ENCODE measurements at places on chromosomes 6 and 20.
A peak's percentile ranks its signal among the peaks of the same experiment; 100 is the strongest.

GRCh38 chr6:37624606-37625574, 72.8 kb downstream of the MDGA1 start:
- peaks cover under 1% of the 10 kb centered on the region for H3K4me1 ChIP-seq
- H3K27ac ChIP-seq: no peak overlapping the region
- no peak overlapping the region for H3K4me3 ChIP-seq
- peaks cover 23% of the 10 kb centered on the region for H3K27me3 ChIP-seq
- DNase-seq: no peak
- H3K36me3 ChIP-seq: no peaks in the 10 kb centered on the region

DNA sequence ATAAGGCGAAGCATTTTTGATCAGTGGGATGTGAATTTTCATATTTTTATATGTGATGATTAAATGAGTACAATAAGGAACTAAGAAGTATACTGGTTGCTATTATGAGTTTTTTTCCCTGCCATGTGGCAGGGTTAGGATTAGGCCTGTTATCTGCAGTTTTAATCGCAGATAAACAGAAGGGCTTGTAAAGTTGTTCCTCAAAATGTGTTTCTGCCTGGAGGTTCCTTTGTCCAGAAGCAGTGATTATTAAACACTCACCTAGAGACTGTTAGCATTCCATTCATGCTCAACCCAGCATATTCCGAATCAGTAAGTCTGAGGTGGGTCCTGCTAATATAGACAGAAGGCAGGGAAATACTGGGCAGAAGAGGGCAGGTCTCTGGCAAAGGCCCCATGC, 316.0 kb downstream of the CLIC5 start:
- peaks cover 12% of the 10 kb centered on the region for H3K27me3 ChIP-seq
- H3K4me1 ChIP-seq: no peaks in the 10 kb centered on the region
- H3K4me3 ChIP-seq: no peak overlapping the region
- no peaks in the 10 kb centered on the region for H3K36me3 ChIP-seq
- no peak overlapping the region for H3K27ac ChIP-seq

DNA sequence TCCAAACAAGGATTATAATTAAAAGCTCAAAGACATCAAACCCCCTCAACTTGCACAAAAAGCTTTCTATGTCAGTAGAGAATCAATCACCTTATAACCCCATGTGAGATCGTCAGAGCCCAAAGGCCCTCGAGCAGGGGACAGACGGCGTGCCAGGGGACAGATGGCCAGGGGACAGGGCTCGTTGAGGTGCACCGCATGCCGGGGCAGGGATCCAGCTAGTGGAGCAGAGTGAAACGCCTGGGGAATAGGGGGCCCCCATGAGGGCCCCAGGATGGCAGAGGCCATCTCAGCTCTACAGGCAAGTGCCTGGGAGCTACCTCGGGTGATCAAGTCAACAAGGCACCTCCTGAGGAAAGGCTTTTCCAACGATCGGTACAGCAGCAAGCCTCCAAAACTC, 28.6 kb downstream of the DIDO1 start:
- no peaks in the 10 kb centered on the region for H3K27me3 ChIP-seq
- H3K4me1 ChIP-seq: peaks cover 6% of the 10 kb centered on the region
- no peak overlapping the region for H3K4me3 ChIP-seq
- H3K27ac ChIP-seq: no peak overlapping the region
- no peak for DNase-seq

DNA sequence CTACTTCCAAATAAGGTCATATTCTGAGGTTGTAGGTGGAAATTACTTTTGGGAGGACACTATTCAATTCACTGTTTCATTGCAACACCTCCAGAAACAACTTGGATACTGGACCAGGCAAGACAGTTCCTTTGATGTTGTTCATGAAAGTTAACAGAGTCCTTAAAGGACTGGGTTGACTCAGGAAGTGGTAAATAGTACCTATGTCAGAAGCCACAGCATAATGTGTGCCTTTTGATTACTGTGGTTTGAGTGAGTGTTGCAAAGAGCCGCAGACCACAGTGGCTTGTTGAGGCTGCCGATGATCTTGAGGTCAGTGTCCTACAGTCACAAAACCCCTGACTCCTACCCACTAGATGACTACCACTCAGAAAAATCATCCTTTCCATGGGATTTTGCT, 10.9 kb downstream of the IL20RA start:
- H3K4me1 ChIP-seq: no peaks in the 10 kb centered on the region
- DNase-seq: no peak
- H3K36me3 ChIP-seq: no peaks in the 10 kb centered on the region
- no peak overlapping the region for H3K4me3 ChIP-seq
- H3K27ac ChIP-seq: no peak overlapping the region
- no peaks in the 10 kb centered on the region for H3K27me3 ChIP-seq

GRCh38 chr6:112010328-112010727, 43.6 kb upstream of the CCN6 start:
- no peaks in the 10 kb centered on the region for H3K36me3 ChIP-seq
- H3K4me3 ChIP-seq: no peak overlapping the region
- no peak overlapping the region for H3K27ac ChIP-seq
- no peak for DNase-seq
- no peaks in the 10 kb centered on the region for H3K4me1 ChIP-seq
- H3K27me3 ChIP-seq: peaks cover 23% of the 10 kb centered on the region

DNA sequence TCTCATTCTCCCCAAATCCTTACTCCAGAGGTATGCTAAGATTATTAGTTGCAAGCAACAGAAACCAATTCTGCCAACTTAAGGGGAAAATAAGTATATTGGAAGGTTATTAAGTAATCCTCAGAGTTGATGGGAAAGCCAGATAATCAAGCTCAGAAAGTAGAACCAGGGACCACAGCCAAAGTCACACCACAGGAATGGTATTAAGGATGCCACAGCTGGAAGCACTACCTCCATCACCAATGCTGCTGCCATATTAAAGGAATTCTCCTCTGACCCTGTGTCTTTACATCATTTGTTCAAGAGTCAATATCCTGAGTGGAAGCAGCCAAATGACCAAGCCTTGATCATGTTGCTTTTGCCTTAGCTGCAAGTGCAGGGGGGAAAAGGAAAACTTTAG, 9.9 kb downstream of the PROCR start:
- DNase-seq: no peak
- H3K4me1 ChIP-seq: peaks cover 2% of the 10 kb centered on the region

DNA sequence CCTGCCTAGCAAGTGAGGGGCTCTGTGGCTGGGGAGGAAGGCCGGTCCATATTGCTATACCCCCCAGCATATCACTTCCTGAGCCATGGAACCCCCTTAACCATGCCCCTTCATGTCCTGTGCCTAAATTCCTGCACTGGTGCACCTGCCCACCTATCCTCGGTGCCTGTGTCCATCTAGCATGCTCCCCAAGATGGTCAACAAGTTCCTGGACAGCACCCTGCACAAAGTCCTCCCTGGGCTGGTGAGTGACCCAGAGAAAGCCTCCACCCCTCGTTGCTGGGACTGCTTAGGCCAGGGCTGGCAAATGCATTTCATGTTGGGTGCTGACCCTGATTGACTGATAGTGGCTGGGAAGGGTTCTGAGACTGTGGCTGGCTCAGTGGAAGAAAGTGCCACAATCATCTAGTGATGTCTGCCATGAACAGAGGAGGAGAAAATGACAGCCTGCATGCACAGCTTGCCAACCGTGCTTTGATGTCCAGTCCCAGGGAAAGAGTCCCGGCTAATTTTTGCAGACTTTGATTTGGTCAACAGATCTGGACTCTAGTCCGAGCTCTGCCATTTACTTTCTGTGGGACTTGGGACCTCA, 3.5 kb downstream of the BPIFB6 start:
- H3K4me1 ChIP-seq: peaks cover 3% of the 10 kb centered on the region
- no peak for DNase-seq
- H3K4me3 ChIP-seq: no peak overlapping the region
- peaks cover 37% of the 10 kb centered on the region for H3K27me3 ChIP-seq

- DNase-seq: no peak
- H3K36me3 ChIP-seq: no peaks in the 10 kb centered on the region
Measured at GRCh38 chr6:168962886-168963285, 290.8 kb downstream of the THBS2 start.

DNA sequence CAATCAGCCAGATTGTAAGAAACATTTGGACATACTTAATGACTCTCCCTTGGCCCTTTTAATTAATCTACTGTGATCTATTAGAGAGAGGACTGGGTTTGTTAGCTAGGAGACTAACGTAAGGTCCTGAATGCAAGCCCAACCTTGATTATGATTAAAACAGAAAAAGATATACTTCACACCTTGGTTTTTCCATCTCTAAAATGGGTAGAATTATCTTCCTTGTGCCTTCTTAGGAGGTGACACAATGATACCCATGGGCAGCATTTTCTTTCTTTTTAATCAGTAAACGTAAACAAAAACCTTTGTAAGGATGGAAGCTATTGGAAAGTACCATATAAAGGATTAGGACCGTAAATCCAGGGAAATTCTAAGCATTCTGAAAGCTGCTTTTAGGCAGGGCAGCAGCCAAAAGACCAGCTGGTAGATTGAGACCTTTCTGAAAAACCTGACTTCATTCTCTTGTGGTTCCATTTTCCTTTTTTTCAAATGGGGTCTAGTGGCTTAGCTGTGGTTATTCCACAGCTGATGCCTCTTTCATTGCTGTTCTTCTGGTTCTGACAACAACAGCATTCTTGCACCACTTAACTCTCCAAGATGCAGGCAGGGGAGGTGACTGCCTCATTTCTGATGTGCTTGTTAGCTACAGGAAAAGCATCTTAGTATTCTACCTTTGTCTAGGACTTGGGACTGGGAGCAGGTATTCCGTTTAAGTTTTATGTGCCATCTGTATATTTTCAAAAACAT, 27.4 kb downstream of the RREB1 start:
- DNase-seq: no peak
- peaks cover 62% of the 10 kb centered on the region for H3K4me1 ChIP-seq
- H3K4me3 ChIP-seq: no peak overlapping the region
- peak overlapping the region; percentile 14 for H3K27ac ChIP-seq

GRCh38 chr20:45701873-45702272, at the start of gene WFDC13:
Gene WFDC13, plus strand, starts transcription at chr20:45702038. Its CDS starts 86 bp downstream, at chr20:45702124.
- no peaks in the 10 kb centered on the region for H3K27me3 ChIP-seq
- H3K36me3 ChIP-seq: no peaks in the 10 kb centered on the region
- no peaks in the 10 kb centered on the region for H3K4me1 ChIP-seq
- H3K27ac ChIP-seq: no peak within 1 kb of the TSS

GRCh38 chr6:169975286-169975685, 223.9 kb downstream of the ERMARD start:
- H3K4me3 ChIP-seq: no peak overlapping the region
- H3K27ac ChIP-seq: no peak overlapping the region
- peaks cover 21% of the 10 kb centered on the region for H3K27me3 ChIP-seq

GRCh38 chr6:159311618-159312017, 142.4 kb downstream of the FNDC1 start:
- no peaks in the 10 kb centered on the region for H3K36me3 ChIP-seq
- no peak overlapping the region for H3K4me3 ChIP-seq
- H3K27ac ChIP-seq: no peak overlapping the region

DNA sequence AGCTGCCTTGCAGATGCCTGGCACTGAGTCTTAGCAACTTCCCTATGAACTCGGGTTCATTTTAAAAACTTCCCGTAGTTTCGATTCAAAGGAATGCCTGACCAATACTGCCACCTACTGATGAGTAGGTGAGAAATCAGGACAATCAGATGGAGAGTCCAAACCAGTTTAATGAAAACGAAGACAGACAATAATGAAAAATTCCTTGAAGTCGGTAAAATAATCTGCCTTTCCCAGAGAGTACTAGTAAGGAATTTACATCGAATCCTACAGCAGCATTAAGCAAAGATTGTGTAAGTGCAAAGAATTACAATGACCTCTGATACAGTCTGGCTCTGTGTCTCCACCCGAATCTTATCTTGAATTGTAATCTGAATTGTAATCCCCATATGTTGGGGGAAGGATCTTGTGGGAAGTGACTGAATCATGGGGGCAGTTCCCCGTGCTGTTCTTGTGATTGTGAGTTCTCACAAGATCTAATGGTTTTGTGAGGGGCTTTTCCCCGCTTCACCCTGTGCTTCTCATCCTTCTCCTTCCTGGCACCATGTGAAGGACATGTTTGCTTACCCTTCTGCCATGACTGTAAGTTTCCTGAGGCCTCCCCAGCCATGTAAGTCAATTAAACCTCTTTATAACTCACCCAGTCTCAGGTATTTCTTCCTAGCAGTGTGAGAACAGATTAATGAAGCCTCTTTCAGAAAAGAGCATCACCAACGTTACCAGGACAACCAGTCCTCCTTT, 134.4 kb downstream of the ARHGAP18 start:
- no peaks in the 10 kb centered on the region for H3K4me1 ChIP-seq
- H3K27ac ChIP-seq: no peak overlapping the region
- no peaks in the 10 kb centered on the region for H3K27me3 ChIP-seq
- DNase-seq: peak; percentile 16

DNA sequence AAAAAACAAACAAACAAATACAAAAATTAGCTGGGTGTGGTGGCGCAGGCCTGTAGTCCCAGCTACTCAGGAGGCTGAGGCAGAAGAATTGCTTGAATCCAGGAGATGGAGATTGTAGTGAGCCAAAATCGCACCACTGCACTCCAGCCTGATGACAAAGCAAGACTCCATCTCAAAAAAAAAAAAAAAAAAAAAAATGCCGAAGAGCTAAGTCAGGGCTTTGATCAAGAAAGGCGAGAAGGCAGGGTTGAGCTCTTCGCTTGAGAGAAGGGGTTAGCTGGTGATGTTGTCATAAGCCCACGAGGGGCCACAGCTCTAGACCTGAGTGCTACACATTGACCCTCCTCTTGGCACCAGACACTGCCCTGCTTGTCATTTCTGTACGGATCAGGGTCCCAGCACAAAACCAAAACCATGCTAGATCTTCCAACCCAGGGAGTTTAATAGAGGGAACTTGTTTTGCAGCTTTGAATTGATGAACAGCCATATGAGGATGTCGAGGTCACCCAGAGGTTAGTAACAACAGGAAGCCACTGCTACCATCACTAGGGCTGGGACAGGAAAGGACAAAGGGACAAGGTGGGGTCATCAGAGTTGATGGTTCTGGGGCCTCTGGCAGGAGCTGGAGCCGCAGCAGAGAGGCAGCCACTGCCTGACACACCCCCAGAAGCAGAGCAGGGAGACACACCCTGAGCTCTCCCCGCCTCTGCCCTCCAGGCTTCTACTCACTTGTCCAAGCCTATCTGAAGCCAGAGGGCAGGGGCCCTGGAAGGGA, 122.7 kb downstream of the SNX5 start:
- no peaks in the 10 kb centered on the region for H3K4me1 ChIP-seq
- H3K27me3 ChIP-seq: peaks cover 3% of the 10 kb centered on the region
- H3K4me3 ChIP-seq: no peak overlapping the region
- H3K27ac ChIP-seq: no peak overlapping the region

GRCh38 chr6:161038229-161039031, 46.9 kb downstream of the MAP3K4 start:
- no peaks in the 10 kb centered on the region for H3K27me3 ChIP-seq
- no peak overlapping the region for H3K27ac ChIP-seq
- no peak for DNase-seq
- peaks cover 82% of the 10 kb centered on the region for H3K36me3 ChIP-seq

DNA sequence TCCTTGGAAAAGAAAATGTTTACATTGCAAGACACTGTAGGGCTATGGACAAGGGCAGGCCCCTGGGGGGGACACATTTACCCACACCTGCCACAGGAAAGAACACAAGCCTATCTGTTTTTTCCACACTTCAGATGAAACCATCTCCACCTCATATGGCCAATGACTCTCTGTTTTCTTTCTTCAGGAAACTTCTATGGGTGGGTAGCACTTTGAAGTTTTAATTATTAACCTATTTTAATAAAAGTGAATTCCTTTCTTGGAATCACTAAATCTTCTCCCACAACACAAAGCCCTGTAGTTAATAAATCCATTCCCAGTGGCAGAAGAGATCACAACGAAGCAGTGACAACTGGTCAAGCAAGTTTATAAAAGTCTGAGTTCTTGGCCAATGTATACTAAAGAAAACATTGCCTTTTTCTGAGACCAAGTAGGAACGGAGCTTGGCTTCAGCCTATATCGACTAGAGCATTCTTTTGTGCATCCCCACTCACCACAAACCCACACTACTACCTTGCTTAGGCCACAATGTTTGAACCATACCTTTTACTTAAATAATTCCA, 125.1 kb upstream of the CARMIL1 start:
- no peaks in the 10 kb centered on the region for H3K27me3 ChIP-seq
- no peak for DNase-seq
- H3K4me1 ChIP-seq: no peaks in the 10 kb centered on the region
- H3K27ac ChIP-seq: no peak overlapping the region
- H3K36me3 ChIP-seq: no peaks in the 10 kb centered on the region
- no peak overlapping the region for H3K4me3 ChIP-seq
